ENCODE measurements at places on chromosomes 5 and 9.

GRCh38 chr9:110143485-110143884 lies 64.5 kb downstream of the C9orf152 start:
- H3K36me3 ChIP-seq: no peaks in the 10 kb centered on the region
- no peak overlapping the region for H3K4me3 ChIP-seq
- H3K27me3 ChIP-seq: no peaks in the 10 kb centered on the region
- no peaks in the 10 kb centered on the region for H3K4me1 ChIP-seq

DNA sequence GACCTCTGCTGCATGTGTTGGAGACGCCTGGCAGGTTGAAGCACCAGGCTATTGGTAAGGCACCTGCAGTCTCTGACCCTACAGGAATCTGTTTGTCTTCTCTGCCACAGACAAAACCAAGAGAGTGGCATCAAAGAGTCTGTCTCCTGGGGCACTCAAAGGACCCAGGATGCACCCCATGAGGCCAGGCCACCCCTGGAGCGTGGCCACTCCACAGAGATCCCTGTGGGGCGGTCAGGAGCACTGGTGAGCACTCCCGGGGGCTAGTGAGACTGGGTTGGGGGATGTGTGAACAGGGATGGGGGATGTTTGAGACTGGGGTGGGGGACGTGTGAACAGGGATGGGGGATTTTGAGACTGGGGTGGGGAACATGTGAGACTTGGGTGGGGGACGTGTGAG lies 240.3 kb downstream of the CACNA1B start:
- no peak overlapping the region for H3K4me3 ChIP-seq
- H3K27ac ChIP-seq: no peak overlapping the region
- DNase-seq: peak; percentile 24
- no peaks in the 10 kb centered on the region for H3K4me1 ChIP-seq
- peaks cover 24% of the 10 kb centered on the region for H3K27me3 ChIP-seq
- H3K36me3 ChIP-seq: no peaks in the 10 kb centered on the region

DNA sequence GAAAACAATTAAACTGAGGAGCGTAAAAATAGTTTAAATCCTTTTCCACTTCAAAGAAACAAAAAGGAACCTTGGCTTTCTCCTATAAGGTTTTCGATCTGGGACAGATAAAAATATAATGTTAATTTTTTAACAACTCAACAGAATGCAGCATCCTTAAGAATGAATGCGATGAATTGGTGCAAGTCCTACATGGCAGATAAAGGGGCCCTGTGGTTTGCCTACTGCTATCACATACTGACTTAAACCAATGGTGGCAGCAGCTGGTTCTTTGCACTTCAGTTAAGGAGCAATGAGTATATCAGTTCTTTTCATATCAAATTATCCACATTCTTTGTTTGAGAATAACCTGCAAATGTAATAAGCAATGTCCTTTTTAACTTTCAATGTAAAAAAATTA lies 12.4 kb upstream of the TYRP1 start:
- H3K27ac ChIP-seq: no peak overlapping the region
- H3K36me3 ChIP-seq: no peaks in the 10 kb centered on the region
- H3K4me1 ChIP-seq: no peaks in the 10 kb centered on the region
- H3K27me3 ChIP-seq: no peaks in the 10 kb centered on the region

GRCh38 chr5:143776951-143777350 lies 35.0 kb upstream of the HMHB1 start:
- no peaks in the 10 kb centered on the region for H3K36me3 ChIP-seq
- H3K4me1 ChIP-seq: no peaks in the 10 kb centered on the region
- DNase-seq: no peak
- no peak overlapping the region for H3K27ac ChIP-seq

DNA sequence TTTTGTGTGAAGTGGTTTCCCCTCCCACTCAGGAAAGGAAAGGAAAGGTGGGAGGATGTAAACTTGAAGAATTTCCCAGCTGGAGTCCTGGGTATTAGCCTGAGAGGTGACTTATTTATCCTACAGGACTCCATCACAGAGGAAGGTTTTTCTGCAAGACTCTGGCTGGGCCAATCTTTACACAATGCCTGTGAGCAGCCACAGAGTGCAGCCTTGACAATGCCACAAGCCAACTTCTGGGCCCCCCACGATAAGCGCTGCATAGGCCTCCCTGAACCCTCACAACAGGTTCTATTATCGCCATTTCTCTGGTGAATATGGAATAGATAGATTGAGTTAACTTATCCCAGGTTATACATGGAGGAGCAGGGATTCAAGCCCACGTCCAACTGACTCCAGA lies 12.4 kb downstream of the TTC39B start:
- no peaks in the 10 kb centered on the region for H3K27me3 ChIP-seq
- DNase-seq: no peak
- peak overlapping the region; percentile 83 for H3K27ac ChIP-seq
- H3K4me1 ChIP-seq: no peaks in the 10 kb centered on the region

DNA sequence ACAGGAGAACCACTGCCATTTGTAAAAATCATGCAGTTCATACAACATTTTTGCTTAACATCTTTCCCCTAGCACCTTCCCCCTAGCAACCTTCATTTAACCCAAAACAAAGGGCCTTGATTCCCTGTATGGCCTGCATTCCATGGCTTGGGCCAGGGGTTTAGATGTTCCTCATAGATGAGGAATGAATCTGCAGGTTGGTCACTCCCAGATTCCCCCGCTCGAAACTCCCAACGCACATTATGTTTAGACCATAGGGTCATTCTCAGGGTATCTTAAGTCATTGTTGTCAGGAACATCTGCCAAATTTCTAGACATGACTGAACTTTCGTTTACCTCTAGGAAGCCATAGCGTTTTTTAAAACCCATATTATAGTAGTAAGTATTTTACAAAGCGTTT lies 282.2 kb upstream of the VLDLR start:
- no peak overlapping the region for H3K4me3 ChIP-seq
- H3K27me3 ChIP-seq: no peaks in the 10 kb centered on the region
- H3K4me1 ChIP-seq: no peaks in the 10 kb centered on the region

DNA sequence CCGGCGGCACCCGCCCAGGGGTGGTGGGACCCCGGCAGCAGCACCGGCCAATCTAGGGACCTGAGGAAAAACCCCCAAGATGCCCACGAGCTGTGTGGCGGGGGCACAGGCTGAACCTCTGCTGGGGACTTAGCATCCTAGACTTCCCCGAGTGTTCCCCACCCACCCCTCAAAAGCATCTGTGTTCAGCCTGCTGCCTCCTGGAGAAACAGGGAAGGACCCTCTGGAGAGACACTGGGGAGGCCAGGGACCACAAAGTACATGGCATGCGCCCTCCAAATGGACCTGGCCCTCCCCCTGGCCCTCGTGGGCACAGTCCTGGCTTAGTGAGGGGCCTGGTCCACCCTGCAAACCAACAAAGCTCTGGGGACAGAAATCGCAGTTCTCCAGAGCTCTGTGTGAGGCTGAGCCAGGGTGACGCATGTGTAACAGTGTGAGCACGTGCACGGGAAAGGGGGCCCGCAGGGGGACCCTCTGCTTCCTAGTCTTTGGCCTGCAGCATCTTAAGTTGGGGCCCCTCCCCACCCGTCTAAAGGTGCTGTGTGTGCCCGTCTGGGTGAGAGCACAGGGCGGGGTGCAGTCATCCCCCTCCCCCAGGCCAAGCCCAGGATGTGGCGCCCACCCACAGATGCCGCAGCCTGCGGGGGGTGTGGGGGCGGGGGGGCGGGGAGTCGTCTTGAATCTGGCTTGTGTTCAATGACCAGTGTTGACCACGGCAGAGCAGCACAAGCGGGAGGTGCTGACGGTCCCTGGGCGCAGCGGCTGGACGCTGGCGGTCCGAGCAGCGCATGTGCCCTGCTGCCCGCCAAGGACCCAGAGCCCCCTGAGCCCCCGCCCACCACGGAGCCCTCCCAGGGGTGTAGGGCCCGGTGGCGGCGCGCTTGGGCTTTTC lies 672 bp upstream of the KCNT1 start:
- DNase-seq: no peak
- H3K27ac ChIP-seq: no peak overlapping the region
- H3K4me3 ChIP-seq: no peak overlapping the region
- peaks cover 54% of the 10 kb centered on the region for H3K27me3 ChIP-seq
- H3K4me1 ChIP-seq: no peaks in the 10 kb centered on the region
- H3K36me3 ChIP-seq: no peaks in the 10 kb centered on the region

GRCh38 chr9:93940951-93941350 lies 14.2 kb downstream of the BARX1 start:
- H3K36me3 ChIP-seq: no peaks in the 10 kb centered on the region
- no peak for DNase-seq
- H3K4me3 ChIP-seq: no peak overlapping the region
- peaks cover 6% of the 10 kb centered on the region for H3K27me3 ChIP-seq
- H3K27ac ChIP-seq: no peak overlapping the region

- H3K4me1 ChIP-seq: no peaks in the 10 kb centered on the region
- H3K27me3 ChIP-seq: peaks cover 70% of the 10 kb centered on the region
- no peaks in the 10 kb centered on the region for H3K36me3 ChIP-seq
- no peak overlapping the region for H3K27ac ChIP-seq
These were observed 109.0 kb downstream of the OLFM1 start for GRCh38 chr9:135196474-135196873.

DNA sequence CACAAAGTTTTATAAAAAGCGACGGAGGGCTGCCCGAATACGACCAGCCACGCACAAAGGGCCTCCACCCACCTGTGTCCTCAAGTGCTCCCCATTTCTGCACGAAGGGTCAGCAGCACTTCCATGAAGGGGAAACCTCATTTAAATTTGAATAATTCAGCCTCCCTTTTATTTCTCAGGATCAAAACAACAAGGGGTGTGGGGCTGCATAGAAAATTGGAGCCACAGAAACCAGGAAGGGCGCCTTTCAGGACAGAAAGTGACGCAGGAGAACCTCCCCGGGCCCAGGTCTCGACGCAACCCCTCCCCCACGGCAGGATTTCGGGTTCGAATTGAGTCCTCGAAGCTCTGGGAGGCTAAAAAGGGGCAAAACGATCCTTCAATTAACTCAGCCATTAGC lies 2.1 kb downstream of the NRARP start:
- peak overlapping the region; percentile 53 for H3K27ac ChIP-seq
- H3K36me3 ChIP-seq: no peaks in the 10 kb centered on the region
- peak overlapping the region; percentile 43 for H3K4me3 ChIP-seq
- peaks cover 25% of the 10 kb centered on the region for H3K4me1 ChIP-seq

- H3K4me3 ChIP-seq: no peak overlapping the region
- no peaks in the 10 kb centered on the region for H3K36me3 ChIP-seq
- no peaks in the 10 kb centered on the region for H3K4me1 ChIP-seq
- H3K27me3 ChIP-seq: no peaks in the 10 kb centered on the region
- DNase-seq: no peak
These were observed 264.8 kb upstream of the KIF2A start for GRCh38 chr5:62041156-62041756.

DNA sequence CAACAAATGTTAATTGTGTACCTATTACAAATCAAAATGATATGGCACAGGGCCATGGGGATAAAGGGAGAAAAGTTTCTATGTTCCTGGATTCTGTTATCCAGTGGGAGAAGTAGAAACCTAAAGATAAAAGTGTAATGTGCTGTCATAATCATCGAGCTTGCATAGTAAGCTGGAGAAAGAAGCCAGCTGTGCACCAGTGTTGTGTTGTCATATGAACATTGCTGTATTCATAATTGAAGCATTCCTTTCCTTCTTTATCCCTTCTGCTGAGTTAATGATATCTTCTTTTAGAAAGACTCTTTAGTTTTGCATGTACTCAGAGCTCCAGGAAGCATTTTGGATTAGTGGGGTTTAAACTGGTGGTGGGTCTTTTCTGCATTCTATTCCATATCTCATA lies 39.5 kb downstream of the NTRK2 start:
- H3K36me3 ChIP-seq: no peaks in the 10 kb centered on the region
- DNase-seq: no peak
- H3K4me1 ChIP-seq: no peaks in the 10 kb centered on the region
- no peaks in the 10 kb centered on the region for H3K27me3 ChIP-seq

- H3K4me3 ChIP-seq: no peak overlapping the region
- H3K27ac ChIP-seq: peak overlapping the region; percentile 58
- no peaks in the 10 kb centered on the region for H3K36me3 ChIP-seq
These were observed 259.7 kb upstream of the IRX2 start for GRCh38 chr5:3010953-3011763.

DNA sequence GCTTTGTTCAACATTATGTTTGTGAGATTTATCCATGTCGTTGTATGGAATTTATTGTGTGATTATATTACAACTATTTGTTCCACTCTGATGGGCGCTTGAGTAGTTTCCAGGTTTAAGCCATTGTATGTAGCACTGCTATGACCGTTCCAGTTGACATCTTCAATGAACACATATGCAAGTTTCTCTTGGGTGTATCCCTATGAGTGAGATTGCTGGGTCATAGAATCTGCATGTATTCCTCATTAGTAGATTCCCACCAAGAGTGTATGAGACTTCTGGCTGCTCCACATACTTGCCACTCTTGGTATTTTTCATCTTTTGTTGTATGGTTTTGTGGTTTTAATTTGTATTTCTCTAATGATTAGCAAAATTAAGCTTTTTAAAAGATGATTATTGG lies 22.9 kb downstream of the NUP214 start:
- no peaks in the 10 kb centered on the region for H3K4me1 ChIP-seq
- H3K27me3 ChIP-seq: no peaks in the 10 kb centered on the region
- DNase-seq: no peak
- H3K27ac ChIP-seq: no peak overlapping the region

- no peak overlapping the region for H3K4me3 ChIP-seq
- H3K27ac ChIP-seq: no peak overlapping the region
- no peaks in the 10 kb centered on the region for H3K36me3 ChIP-seq
- H3K4me1 ChIP-seq: no peaks in the 10 kb centered on the region
- H3K27me3 ChIP-seq: no peaks in the 10 kb centered on the region
- no peak for DNase-seq
These were observed 316.2 kb downstream of the CWC27 start for GRCh38 chr5:65084795-65085515.

- no peaks in the 10 kb centered on the region for H3K4me1 ChIP-seq
- no peaks in the 10 kb centered on the region for H3K36me3 ChIP-seq
- H3K4me3 ChIP-seq: no peak overlapping the region
- H3K27me3 ChIP-seq: no peaks in the 10 kb centered on the region
- DNase-seq: no peak
These were observed 554.0 kb upstream of the ARRDC3 start for GRCh38 chr5:91937121-91937520.

- no peak overlapping the region for H3K27ac ChIP-seq
- no peak overlapping the region for H3K4me3 ChIP-seq
- H3K4me1 ChIP-seq: no peaks in the 10 kb centered on the region
- no peaks in the 10 kb centered on the region for H3K27me3 ChIP-seq
These were observed 52.5 kb downstream of the NUP214 start for GRCh38 chr9:131177898-131178297.

GRCh38 chr9:22481566-22481965 lies 34.9 kb downstream of the DMRTA1 start:
- no peaks in the 10 kb centered on the region for H3K27me3 ChIP-seq
- DNase-seq: no peak
- H3K27ac ChIP-seq: no peak overlapping the region
- H3K4me3 ChIP-seq: no peak overlapping the region
- H3K36me3 ChIP-seq: no peaks in the 10 kb centered on the region

DNA sequence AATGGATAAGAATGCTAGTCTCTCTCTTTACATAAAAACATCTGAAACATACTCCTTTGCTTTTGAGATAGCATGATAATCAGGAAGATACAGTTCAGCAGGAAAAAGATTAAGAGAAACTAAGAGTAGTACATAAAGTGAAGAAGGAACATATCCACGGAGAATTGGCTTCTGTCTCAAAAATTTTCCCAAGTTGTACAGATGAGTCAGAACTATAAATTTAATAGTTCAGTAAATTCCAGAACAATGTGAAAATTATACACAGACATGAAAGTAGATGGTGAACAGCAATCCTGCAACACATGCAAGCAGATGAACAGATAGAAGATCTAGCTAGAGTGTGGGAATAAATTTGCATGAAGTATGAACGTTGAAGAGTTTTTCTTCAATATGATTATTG lies 691.4 kb upstream of the RIOK2 start:
- DNase-seq: no peak
- no peaks in the 10 kb centered on the region for H3K27me3 ChIP-seq
- no peaks in the 10 kb centered on the region for H3K36me3 ChIP-seq
- H3K4me3 ChIP-seq: no peak overlapping the region

- no peak overlapping the region for H3K4me3 ChIP-seq
- no peaks in the 10 kb centered on the region for H3K27me3 ChIP-seq
- H3K27ac ChIP-seq: peak overlapping the region; percentile 72
These were observed 11.8 kb upstream of the ACTBL2 start for GRCh38 chr5:57494104-57495098.
